ENCODE measurements at places on chromosomes 3 and 15. TPM values are rescaled to one million over a fixed set of nuclear protein-coding genes. Genes with fewer than 3 reads are reported as not detected.
A peak's percentile ranks its signal among the peaks of the same experiment; 100 is the strongest.

PCOLCE2 gene
- 1.5 TPM for total RNA-seq

CCDC39 gene
- not detected for total RNA-seq

IMPG2 gene
- total RNA-seq, result 0.03 TPM

TTC21A gene
- total RNA-seq, result 2.1 TPM

WDR48 gene
- total RNA-seq, result 28.9 TPM

GOLGA6L4 gene
- total RNA-seq, result 0.74 TPM

MLF1 gene
- 3.5 TPM for total RNA-seq

TM4SF4 gene
- 0.89 TPM for total RNA-seq

RGMA gene
- 0.07 TPM for total RNA-seq

- H3K27ac ChIP-seq, result no peak overlapping the region
- DNase-seq, result no peak
- no peak overlapping the region for H3K4me3 ChIP-seq
- H3K4me1 ChIP-seq, result no peaks in the 10 kb centered on the region
Observed at GRCh38 chr15:40702077-40702476, 7.1 kb downstream of the RAD51 start.

GRCh38 chr3:98730338-98730737 is 32.8 kb upstream of the ST3GAL6 start:
- peaks cover 21% of the 10 kb centered on the region for H3K4me1 ChIP-seq
- no peak for DNase-seq
- peaks cover 44% of the 10 kb centered on the region for H3K27me3 ChIP-seq
- no peak overlapping the region for H3K27ac ChIP-seq
- no peaks in the 10 kb centered on the region for H3K36me3 ChIP-seq

- peaks cover 2% of the 10 kb centered on the region for H3K27me3 ChIP-seq
- H3K4me3 ChIP-seq, result no peak overlapping the region
- H3K4me1 ChIP-seq, result no peaks in the 10 kb centered on the region
- DNase-seq, result no peak
Observed at GRCh38 chr3:35773417-35773816, 134.1 kb downstream of the ARPP21 start.

DNA sequence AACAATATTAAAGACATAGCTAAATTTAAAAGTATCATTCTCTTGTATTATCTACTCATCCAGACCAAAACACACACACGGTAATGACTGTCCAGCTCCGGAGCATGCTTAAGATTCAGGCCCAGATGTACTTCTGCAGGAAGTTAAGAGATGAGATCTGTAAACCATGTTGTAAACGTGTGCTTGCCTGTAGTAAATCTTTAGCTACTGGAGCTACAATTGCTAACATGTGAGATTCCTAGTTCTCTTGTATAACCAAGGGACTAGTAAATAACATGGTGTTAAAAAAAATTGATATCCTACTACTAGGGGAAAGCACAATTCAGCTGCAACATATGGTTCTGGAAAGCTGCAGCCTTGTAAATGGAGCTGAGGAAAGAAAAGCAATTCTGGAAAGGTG is 651.7 kb upstream of the CCDC54 start:
- H3K4me3 ChIP-seq, result no peak overlapping the region
- no peaks in the 10 kb centered on the region for H3K27me3 ChIP-seq
- DNase-seq, result peak; percentile 7
- H3K36me3 ChIP-seq, result peaks cover 20% of the 10 kb centered on the region
- no peak overlapping the region for H3K27ac ChIP-seq
- H3K4me1 ChIP-seq, result peaks cover 56% of the 10 kb centered on the region

DNA sequence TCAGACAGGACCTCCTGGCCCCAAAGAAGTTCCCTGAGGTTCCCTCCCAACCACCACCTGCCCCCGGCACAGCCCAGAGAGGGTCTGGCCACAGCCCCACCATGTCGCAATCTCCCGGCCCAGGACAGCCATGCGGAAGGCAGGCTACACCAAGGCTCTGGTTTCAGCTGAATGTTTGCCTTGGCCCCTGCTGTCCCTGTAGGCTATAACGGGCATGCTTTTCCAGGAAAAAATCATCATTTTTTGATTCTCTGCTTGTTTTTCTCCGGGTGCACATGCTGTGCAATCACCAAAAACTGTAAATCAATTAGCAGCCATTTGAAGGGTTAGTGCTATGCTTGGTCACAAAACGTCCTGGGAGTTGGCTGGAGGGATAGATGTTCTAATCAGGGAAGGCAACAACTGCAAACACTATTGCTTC is 142.7 kb upstream of the IGF1R start:
- H3K36me3 ChIP-seq, result no peaks in the 10 kb centered on the region
- no peak overlapping the region for H3K4me3 ChIP-seq
- DNase-seq, result no peak
- H3K27me3 ChIP-seq, result peaks cover 38% of the 10 kb centered on the region
- peaks cover 11% of the 10 kb centered on the region for H3K4me1 ChIP-seq
- H3K27ac ChIP-seq, result no peak overlapping the region

- H3K4me1 ChIP-seq, result no peaks in the 10 kb centered on the region
- H3K4me3 ChIP-seq, result no peak overlapping the region
- no peak for DNase-seq
- no peak overlapping the region for H3K27ac ChIP-seq
- no peaks in the 10 kb centered on the region for H3K36me3 ChIP-seq
- peaks cover 21% of the 10 kb centered on the region for H3K27me3 ChIP-seq
Observed at GRCh38 chr3:53688989-53689388, 157.2 kb downstream of the CHDH start.

GRCh38 chr15:69760258-69760845 is 307.7 kb downstream of the RPLP1 start:
- DNase-seq, result peak; percentile 2
- H3K4me1 ChIP-seq, result peaks cover 60% of the 10 kb centered on the region
- H3K4me3 ChIP-seq, result peak overlapping the region; percentile 9
- peaks cover 8% of the 10 kb centered on the region for H3K27me3 ChIP-seq
- H3K27ac ChIP-seq, result peak overlapping the region; percentile 73

DNA sequence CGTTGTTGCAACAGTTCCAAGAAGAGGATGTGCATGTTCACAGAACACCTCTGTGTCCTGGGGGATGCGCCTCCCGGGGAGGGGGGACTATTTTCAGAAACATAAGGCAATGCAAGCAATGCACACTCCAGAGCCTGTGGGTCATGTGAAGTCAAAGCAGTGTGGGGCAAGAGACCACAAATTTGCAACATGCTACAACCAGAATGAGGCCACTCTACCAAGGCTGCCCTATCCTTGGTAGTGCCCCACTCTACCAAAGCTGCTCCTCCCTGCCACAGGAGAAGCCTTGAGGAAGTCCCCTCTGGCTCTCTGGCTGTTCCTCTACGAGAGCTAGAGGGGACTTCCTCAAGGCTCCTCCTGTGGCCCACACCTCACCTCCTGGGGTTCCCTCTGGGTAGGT is 8.4 kb upstream of the NR2C2 start:
- H3K27me3 ChIP-seq, result peaks cover 1% of the 10 kb centered on the region
- no peak overlapping the region for H3K27ac ChIP-seq
- H3K36me3 ChIP-seq, result peaks cover 5% of the 10 kb centered on the region
- H3K4me3 ChIP-seq, result no peak overlapping the region
- 0 out of 2 replicates have a peak, but pooled peaks cover 8% of the 10 kb centered on the region for H3K4me1 ChIP-seq

DNA sequence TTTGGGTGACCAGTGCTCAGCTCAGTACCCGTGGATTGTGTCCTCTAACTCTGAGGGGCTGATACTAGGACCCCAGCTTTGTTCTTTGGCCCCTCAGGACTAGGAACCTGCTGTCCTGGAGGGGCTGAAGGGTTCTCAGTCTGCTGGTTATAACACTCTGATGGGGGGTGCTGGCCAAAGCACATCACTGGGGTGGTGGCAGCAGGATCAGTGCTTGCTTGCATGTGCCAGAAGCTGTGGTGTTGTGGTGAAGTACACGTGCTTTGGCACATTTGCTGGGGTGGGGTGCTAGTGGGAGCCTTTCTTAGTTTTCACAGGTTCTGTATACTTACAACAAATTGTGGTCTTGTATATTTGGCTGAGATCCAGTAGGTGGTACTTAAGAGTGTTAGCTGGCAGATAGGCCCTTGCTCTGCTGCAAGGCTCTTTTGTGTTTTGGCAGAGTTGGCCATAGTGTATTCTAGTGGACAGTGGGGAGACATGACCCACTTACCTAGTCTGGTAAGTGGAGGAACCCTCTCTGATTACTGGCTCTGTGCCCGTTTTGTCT is 344.3 kb downstream of the EDEM1 start:
- no peaks in the 10 kb centered on the region for H3K4me1 ChIP-seq
- no peak overlapping the region for H3K27ac ChIP-seq
- H3K27me3 ChIP-seq, result no peaks in the 10 kb centered on the region

GRCh38 chr3:129015388-129016105 is 14.4 kb downstream of the EFCC1 start:
- peaks cover 37% of the 10 kb centered on the region for H3K27me3 ChIP-seq
- peaks cover 6% of the 10 kb centered on the region for H3K4me1 ChIP-seq
- H3K27ac ChIP-seq, result no peak overlapping the region
- no peak for DNase-seq
- H3K4me3 ChIP-seq, result no peak overlapping the region

- peaks cover 25% of the 10 kb centered on the region for H3K4me1 ChIP-seq
- H3K27me3 ChIP-seq, result peaks cover 7% of the 10 kb centered on the region
Observed at GRCh38 chr3:53044711-53045517, 959 bp downstream of the SFMBT1 start.

GRCh38 chr15:67828278-67828968 is 3.1 kb downstream of the SKOR1 start:
- peaks cover 13% of the 10 kb centered on the region for H3K4me1 ChIP-seq
- peaks cover 12% of the 10 kb centered on the region for H3K36me3 ChIP-seq
- no peak for DNase-seq
- H3K27ac ChIP-seq, result no peak overlapping the region
- no peak overlapping the region for H3K4me3 ChIP-seq

- H3K4me3 ChIP-seq, result no peak overlapping the region
- no peak for DNase-seq
- no peak overlapping the region for H3K27ac ChIP-seq
- no peaks in the 10 kb centered on the region for H3K4me1 ChIP-seq
Observed at GRCh38 chr15:74674161-74674560, 21.7 kb downstream of the EDC3 start.

- H3K27me3 ChIP-seq, result no peaks in the 10 kb centered on the region
- H3K4me1 ChIP-seq, result no peaks in the 10 kb centered on the region
- DNase-seq, result no peak
- no peak overlapping the region for H3K4me3 ChIP-seq
- no peaks in the 10 kb centered on the region for H3K36me3 ChIP-seq
- H3K27ac ChIP-seq, result no peak overlapping the region
Observed at GRCh38 chr3:76942101-76942500, 97.8 kb upstream of the ROBO2 start.

- no peak overlapping the region for H3K4me3 ChIP-seq
- no peaks in the 10 kb centered on the region for H3K4me1 ChIP-seq
- H3K27ac ChIP-seq, result no peak overlapping the region
- H3K27me3 ChIP-seq, result peaks cover 27% of the 10 kb centered on the region
Observed at GRCh38 chr3:133750259-133750656, 4.1 kb downstream of the TF start.

- H3K27ac ChIP-seq, result no peak overlapping the region
- H3K4me1 ChIP-seq, result peaks cover 6% of the 10 kb centered on the region
- H3K4me3 ChIP-seq, result no peak overlapping the region
Observed at GRCh38 chr3:69319652-69320051, 66.2 kb downstream of the FRMD4B start.

GRCh38 chr3:72176537-72177041 is 391.6 kb upstream of the PROK2 start:
- no peak overlapping the region for H3K27ac ChIP-seq
- H3K4me1 ChIP-seq, result peaks cover 16% of the 10 kb centered on the region
- H3K27me3 ChIP-seq, result peaks cover 17% of the 10 kb centered on the region
- no peaks in the 10 kb centered on the region for H3K36me3 ChIP-seq

DNA sequence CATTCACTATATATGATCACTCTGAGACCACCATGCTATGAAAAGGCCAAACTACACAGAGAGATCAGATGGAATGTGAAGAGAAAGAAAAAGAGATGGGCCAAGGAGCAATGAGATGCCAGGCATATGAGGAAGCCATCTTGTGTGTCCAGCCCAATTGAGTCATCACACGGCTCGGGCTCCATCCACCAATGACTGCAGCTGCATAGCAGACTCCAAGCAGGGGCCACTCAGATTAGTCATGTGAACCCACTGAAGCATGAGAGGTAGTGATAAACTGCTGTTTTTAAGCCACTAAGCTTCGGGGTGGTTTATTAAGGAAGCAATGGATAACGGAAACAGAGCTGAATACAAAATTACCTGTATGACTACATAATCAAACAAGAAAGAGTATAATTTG is 185.9 kb downstream of the SUCLG2 start:
- H3K36me3 ChIP-seq, result peaks cover 29% of the 10 kb centered on the region
- H3K4me1 ChIP-seq, result peaks cover 9% of the 10 kb centered on the region
- no peak overlapping the region for H3K4me3 ChIP-seq
- H3K27me3 ChIP-seq, result no peaks in the 10 kb centered on the region
- H3K27ac ChIP-seq, result no peak overlapping the region

- peaks cover 48% of the 10 kb centered on the region for H3K4me1 ChIP-seq
- peaks cover 2% of the 10 kb centered on the region for H3K27me3 ChIP-seq
- H3K36me3 ChIP-seq, result peaks cover 69% of the 10 kb centered on the region
- no peak for DNase-seq
- H3K27ac ChIP-seq, result peak overlapping the region; percentile 63
Observed at GRCh38 chr3:15726881-15727280, 70.9 kb downstream of the ANKRD28 start.

DNA sequence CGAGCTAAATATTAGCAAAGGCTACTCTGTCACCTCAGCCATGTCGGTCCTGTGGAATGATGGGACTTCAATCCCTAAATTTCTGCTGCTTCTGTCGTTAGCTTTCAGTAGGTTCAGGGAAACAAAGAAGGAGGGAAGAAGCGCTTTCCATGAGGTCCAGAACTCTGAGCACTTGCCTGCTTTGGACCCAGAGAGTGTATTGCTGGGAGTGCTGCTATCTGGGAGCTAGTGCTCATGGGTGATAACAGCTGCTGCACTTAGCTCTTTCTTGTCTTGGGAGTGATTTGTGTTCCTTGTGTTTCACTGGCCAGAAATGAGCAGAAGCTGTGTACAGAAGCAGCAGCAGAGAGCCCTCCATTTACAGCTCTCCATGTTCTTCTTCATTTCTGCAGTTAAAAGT is 369.8 kb downstream of the DIPK2A start:
- DNase-seq, result no peak
- no peaks in the 10 kb centered on the region for H3K4me1 ChIP-seq
- no peaks in the 10 kb centered on the region for H3K27me3 ChIP-seq
- no peak overlapping the region for H3K27ac ChIP-seq

- peaks cover 3% of the 10 kb centered on the region for H3K36me3 ChIP-seq
- H3K4me1 ChIP-seq, result peaks cover 27% of the 10 kb centered on the region
- peak; percentile 43 for DNase-seq
- H3K4me3 ChIP-seq, result peak overlapping the region; percentile 68
- H3K27ac ChIP-seq, result peak overlapping the region; percentile 64
Observed at GRCh38 chr3:49671291-49672288, 2.6 kb upstream of the APEH start.

DNA sequence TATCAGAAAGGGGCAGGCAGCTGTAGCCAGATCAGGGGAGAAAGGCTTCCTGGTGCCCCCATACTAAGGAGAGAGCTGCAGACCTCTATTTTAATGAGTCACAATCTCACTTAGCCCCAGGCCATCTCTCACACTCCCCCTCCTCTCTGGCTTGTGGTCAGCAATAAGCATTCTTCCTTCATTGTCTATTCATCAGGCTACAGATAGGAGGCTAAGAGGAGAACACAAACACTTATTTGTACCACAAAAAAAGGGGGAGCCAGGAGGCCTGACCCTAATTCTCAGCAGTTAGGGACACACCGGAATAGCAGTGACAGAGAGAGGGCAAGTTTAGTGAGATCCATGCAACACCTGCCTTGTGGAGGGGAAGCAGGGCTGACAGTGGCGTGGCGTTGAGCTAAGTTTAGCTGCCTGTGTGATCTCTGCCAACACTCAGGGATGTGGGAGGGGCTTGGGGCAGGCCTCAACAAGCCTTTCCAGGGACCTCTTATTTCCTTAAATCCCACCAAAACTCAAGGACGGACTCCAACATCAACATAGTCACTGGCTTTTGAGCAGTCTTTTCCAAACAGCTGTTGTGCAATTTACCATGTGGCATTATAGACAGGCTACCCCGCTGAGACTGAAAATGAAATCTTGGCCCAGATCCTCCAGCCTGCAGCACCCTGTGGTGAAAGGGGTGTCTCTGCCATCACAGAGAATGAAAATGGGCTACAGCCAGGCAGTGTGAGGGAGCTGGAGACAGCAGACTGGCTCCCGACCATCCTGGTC is 191.9 kb upstream of the TSC22D2 start:
- H3K4me3 ChIP-seq, result no peak overlapping the region
- peaks cover 24% of the 10 kb centered on the region for H3K4me1 ChIP-seq
- DNase-seq, result no peak
- peak overlapping the region; percentile 11 for H3K27ac ChIP-seq
